Endothelial cell of umbilical vein (primary cell): ENCODE measurements at places on chromosomes 2 and 18.

DNA sequence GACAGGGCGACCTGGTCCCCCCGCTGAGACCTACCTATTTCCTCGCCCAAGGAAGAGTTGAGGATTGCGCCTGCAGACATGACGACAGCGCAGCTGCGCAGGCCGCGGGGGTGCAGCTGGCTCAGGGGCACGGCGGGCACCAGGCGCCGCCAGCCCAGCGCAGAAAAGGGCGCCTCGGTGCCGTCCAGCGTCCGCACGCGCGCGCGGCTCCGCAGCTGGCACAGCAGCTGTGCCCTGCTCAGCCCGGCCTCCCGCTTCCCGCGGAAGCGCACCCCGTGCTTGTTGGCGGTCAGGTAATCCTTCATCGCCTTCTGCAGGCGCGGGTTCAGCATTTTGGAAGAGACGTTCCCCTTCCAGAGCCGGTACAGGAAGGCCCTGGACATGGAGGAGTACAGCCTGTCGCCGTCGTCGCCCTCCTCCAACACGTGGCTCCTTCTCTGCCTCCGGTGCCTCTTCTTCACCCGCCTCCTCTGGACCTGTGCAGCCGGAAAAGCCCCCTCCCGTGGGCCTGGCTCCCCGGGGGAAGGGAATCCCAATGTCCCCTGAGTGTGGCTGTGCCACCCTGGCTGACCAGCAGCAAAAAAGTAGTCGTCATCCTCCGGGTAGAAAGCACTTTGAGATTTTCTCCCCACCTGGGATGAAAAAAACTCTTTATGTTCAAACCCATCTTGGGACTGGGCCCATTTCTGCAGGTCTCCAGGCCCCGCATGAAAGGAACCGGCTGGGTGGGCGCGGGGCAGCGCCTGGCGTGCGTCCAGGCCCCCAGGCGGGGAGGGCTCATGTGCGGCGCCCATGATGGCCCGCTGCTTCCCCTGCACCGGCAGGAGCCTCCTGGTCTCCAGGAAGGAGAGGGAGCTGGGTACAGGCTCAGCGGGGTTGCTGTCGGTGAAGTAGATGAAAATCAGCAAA lies 42.7 kb downstream of the ST6GAL2 start:
- DNase-seq: no peak

GRCh38 chr2:172698041-172698863 lies 37.4 kb upstream of the RAPGEF4 start:
- DNase-seq: peak; percentile 74

DNA sequence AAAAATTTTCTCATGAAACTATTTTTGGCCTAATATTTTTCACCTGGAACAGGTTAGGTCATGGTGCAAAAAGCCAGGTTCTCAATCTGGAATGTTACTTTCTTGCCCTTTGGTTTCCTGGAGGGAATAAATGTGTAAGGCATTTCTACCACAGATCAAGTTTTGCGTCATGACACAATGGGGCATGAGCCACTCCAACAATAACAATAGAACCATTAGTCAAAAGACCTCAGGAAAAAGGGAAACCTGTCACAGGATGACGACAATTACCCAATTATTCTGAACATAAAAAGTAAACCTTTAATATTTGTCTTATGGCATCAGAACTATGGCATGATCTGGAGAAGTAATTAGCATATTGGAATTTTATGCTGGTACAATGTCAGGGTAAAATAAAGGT lies 88.2 kb upstream of the HNRNPA3 start:
- DNase-seq: peak; percentile 79

DNA sequence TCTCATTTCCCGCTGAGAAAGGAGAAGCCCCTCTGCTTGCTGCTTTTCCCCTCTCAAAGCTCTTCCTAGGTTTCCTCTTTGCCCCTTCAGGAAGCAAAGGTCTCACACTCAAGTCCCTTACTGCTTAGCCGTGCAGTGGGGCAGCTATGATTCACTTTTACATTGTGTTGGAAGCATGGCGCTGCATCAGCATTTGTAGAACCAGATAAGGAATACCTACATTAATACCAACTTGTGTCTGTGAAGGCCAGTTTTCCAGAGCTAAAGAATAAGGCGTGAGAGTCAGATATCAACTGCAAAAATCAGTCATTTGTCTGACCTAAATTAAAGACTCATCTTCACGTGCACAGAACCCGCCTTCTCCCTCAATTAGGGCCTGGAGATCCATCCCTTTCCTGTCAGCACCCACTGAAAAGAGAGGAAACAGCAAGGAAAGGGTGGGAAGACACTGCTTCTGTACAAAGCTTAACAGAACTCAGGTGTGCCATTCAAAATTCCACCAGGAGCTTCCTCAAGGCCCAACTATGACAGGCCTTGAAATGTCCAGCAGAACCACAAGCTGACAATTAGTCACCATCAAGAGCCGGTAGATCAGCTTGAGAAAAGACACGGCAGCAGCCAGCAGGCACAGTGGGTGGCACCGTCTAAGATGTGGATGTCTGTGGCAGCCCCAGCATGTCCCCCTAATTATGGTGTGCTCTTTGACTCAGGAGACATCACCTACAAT lies 16.1 kb upstream of the XDH start:
- no peak for DNase-seq

DNA sequence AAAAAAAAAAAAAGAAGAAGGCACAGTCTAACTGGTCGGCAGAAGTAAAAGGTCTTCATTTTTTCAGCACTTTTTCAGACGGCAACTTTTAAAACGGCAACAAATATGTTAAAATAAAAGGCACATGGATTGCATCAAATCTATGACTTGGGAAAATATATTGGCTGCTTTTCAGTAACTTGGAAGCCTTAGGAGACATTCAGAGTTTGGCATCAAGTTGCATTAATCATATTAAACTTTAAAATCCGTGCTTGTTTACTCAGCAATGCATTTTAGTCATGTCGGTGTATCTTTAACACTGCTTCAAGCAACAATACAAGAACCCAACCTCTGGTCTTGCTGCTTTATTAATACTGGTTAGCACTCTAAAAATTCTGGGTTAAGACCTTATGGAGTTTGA lies 111.1 kb downstream of the MEP1B start:
- no peak for DNase-seq

GRCh38 chr2:41912776-41913175 lies 135.0 kb upstream of the PKDCC start:
- DNase-seq: no peak

GRCh38 chr18:71831039-71831438 lies 713.1 kb downstream of the CBLN2 start:
- peak; percentile 2 for DNase-seq

DNA sequence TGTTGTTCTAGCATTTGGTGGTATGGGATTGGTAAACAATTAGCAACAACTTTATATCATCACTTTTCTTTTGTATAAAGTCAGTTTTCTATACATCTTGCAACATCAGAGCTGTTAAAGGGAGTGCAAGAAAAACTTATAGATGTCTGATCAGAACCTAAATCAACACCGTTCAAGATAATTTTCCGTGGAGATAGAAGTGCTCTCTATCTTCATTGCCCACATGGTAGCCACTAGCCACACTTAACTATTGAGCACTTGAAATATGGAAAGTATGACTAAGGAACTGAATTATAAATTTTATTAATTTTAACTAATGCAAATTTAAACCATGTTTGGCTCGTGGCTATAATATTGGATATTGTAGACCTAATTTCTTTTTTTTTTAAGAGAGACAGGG lies 5.2 kb downstream of the TTC27 start:
- DNase-seq: no peak

- DNase-seq: no peak
These were observed 30.6 kb downstream of the GNAL start for GRCh38 chr18:11719621-11720020.
